HS-27A (cell line): ENCODE measurements at places on chromosomes 6 and 20.

GRCh38 chr6:139380611-139381010 is 6.2 kb upstream of the CITED2 start:
- no peak for DNase-seq

GRCh38 chr20:43459022-43459942 is 1.6 kb downstream of the SRSF6 start:
- no peak for DNase-seq

DNA sequence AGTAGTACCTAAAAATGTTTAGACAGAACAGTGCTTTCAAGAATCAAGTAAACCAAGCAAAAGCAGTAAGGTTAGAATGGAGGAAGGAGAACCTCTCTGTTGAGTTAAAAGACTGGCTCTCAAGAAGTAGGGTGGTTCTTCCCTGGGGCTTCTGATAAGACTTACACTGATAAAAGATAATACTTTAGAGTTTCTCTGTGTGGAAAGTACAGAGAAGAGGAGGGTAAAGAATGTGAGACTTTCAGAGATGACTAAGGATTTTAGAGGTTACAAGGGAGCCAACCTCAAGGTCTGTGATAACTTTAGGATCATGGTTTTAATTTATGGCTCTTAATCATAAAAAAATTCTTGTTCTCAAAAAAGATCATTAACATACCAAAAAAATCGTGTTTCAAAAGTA is 30.9 kb upstream of the ALDH8A1 start:
- no peak for DNase-seq

DNA sequence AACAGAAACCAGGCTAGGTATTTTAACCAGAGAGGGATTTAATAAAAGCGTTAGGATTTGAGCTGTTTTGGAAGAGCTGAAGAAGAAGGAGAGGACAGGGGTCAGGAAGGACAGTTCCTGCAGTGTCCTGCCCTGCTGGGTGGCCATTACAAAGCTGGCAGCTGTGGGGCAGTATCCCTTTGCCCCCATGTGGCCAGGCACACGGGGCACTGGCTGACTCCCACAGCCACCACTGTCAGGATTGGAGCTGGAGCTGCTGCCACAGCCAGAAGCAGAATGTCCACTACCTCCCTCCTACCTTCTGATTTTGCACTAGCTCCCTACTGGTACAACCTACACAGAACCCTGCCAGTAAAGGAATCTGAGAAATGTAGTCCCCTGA is 46.5 kb downstream of the SLC22A3 start:
- DNase-seq: no peak

DNA sequence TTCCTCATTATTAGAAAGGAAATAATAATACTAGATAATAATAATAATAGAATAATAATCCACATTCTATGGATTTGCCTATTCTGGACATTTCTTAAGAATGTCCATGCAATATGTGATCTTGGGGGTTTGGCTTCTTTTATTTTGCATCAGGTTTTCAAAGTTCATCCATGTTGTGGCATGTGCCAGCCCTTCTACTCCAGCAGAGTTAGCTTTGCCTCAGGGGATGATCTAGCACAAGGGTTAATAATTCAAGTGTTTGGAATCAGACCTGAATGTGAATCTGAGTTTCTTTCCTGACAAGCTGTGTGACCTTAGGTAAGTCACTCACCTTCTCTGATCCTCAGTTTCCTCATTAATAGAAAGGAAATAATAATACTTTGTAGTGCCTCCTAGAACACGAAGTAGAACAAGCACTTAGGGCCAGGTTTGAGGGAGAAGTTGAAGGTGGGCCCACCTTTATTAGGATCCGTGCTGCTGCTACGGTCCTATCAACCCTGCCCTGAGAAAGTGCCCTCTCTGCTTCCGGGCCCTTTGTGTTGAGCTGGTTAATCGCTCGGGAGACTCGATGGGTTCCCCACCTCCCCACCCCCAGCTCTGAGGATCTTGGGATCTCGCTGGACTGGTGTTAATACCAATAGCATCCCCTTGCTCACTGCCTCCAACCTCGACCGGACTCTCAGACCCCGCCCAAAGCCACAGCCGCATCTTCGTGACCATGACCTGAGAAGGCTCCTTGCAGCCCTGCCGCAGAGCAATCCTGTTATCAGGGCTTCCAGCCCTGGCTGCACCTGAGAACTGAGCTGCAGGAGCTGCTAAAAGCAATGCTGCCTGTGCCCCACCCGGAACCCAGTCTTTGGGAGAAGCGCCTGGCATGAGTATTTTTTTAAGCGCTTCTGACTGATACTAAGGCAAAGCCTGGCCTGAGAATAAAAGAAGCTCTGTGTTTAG is 26.9 kb downstream of the RBM38 start:
- DNase-seq: no peak

DNA sequence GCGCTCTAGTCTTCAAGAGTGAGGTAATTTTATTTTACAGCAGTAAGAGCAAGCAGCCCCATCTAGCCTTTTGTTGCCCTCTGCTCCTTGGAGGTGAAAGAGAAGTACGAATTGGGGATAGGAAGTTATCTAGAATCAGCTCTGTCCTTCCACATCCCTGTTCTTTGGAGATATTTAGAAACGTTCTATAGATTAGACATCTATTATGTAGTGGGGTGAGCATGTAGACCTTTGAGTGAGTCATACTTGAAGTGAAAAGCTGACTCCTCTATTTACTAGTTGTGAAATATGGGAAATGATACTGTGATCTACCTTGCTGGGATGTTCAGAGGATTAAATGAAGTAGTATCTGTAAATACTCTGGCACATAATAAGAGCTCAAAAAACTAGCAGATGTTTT is 36.0 kb upstream of the SLC35D3 start:
- DNase-seq: no peak

DNA sequence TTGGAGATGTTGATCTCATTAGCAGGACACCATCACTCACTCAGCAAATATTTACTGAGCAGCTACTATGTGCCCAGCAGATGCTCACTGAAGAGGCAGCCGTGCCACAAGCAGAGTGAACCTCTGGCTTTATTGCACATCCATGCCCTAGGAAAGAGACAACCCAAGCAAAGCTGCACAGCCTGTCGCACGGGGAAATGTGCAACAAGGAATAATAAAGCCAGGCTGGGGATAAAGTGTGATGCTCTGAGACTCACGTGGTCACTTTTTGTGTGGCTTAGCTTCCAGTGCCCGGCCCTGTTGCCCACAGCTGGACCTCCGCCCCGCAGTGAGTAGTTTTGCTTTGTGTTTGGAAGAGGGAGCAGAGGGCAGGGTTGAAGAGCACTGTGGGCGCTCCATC is 130.4 kb upstream of the CDH4 start:
- DNase-seq: no peak

- DNase-seq: no peak
Observed at GRCh38 chr6:30700340-30700739, 9.6 kb upstream of the NRM start.

DNA sequence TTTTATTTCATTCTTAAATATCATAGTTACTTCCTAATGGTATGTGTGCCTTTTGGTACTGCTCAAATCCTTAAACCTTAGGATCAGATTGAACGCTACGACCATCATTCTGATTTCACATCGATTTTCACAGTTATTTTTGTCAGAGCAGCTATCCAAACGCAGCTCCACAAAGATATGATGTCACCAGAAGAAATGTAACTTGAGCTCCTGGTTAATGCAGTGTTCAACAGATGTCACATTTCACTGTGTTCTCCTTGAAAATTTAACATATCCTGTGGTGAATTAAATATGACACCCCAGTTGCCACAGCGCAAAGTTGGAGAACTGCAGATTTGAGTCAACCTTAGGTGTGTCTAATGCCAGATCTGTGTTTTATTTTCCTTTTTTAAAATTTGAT is 81.4 kb downstream of the CTNNBL1 start:
- DNase-seq: no peak

DNA sequence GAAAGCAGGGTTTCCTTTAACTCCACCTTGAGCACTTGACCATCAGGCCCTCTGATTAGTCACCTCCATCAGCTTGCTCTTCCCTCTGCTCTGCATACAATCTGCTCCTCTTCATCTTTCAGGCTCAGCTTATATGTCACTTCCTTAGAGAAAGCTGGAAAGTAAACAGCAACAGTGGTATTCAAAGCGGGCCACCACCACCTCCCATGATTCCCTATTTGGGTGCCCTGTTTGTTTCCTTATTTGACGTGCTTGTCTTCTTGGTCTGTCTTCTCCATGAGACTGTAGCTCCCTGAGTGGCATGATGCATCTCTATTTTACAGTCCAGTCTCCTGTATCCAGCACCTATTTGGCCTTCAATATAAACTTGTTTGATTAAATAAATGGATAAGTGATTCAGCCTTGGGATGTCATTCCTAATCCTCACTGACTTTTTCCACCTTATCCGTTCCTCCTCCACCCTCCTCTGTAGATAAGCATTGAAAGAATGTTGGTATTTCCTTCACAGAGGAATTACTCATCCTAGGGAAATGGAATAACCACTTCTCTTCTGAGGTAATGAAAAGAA is 102.8 kb upstream of the SGK1 start:
- peak; percentile 88 for DNase-seq

DNA sequence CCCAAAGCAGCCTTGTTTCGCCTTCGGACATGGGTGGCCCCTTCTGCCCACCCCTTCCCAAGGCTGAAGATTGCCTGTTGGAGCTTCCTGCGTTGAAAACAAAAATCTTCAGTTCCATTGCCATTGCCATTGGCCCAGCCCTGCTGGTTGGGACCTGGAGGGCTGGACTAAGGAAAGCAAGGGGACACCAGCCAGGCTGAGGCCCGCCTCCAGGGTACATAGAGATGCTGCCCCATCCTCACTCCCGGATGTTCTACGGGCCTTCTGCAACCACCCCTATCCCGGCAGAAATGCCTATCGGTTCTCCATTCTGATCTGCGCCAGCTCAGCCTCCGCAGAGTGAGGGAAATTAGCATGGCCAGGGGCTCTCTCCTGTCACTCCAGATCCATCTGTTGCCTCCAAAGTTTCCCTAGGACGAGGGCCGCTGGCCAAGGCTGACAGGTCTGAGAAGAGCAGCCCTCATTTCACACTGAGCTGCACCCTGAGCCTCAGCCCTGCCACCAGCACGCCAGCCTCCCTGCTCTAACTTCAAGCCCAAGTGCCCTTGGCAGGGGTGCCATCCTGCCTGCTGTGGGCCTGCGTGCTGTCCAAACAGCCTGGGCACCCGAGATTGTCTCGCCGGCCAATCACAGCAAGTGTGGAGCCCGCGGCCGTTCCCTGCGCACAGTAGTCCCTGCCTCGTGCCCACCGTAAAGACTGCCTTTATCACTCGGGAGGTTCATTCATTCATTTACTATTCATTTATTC is 13.4 kb upstream of the STX16 start:
- DNase-seq: no peak

GRCh38 chr6:89257781-89258180 is 40.6 kb upstream of the GABRR1 start:
- DNase-seq: no peak

- no peak for DNase-seq
Observed at GRCh38 chr20:24684421-24684871, 215.0 kb downstream of the SYNDIG1 start.

GRCh38 chr20:52852714-52853113 is 119.4 kb upstream of the TSHZ2 start:
- no peak for DNase-seq

GRCh38 chr6:156762547-156762946 is 14.6 kb upstream of the ARID1B start:
- no peak for DNase-seq

DNA sequence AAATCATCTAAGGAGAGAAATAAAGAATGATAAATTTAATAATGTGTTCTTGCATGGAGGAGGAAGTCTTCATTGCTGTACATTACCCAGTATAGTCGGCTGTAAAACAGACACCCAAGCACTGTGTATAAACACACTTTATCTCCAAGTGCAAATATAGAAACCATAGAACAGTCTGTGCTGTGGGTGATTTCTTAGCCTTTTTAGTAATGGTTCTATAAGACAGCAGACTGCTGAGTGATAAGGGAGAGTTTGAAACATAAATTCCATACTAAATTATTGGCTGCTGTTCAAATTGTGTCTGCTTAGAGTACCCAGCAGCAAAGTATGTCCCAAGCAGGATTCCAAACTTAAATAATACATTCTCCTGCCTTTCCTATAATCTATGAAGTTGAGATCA is 4.6 kb downstream of the FILIP1 start:
- DNase-seq: no peak

GRCh38 chr6:79071547-79071946 is 6.5 kb downstream of the PHIP start:
- no peak for DNase-seq

DNA sequence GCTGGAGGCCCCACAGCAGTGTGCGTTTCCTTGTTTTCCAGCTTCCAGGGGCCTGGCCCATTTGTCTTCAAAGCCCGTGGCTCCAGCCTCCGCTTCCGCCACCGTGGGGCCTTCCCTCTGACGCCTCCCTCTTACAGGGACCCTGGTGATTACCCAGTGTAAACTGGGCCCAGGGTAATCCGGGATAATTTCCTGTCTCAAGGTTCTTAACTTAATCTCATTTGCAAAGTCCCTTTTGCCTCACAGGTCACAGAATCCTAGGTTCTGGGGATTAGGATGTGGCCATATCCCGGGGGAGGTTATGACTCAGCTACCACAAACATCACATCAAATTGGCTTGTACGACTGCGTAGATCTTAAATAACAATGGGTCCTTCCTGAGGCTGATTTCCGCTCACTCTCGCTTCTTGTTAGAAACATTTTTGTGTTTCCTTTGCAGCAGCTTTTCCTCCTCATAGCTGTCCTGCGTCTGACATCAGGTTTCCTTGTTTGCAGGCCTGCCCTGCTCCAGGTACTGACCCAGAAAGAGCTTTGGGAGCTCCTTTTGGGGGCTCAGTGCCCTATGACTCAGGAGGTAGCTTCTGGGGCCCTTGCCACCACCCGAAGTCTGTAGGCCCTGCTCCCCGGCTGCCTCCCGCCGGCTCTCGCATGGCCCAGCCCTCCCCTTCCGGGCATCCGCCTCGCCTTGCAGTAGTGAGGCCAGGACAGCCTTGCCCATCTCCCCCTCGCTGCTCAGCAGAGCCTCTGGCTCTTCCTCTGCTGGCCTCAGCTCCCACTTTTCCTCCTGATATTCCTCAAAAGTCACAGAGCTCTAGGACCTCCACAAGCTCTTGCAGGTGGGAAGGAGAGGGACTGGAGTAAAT is 100.5 kb downstream of the ERMARD start:
- DNase-seq: no peak
